ENCODE measurements at places on chromosomes 7 and 10.

- DNase-seq = no peak
Measured at GRCh38 chr7:92714767-92715166, 121.6 kb downstream of the CDK6 start.

GRCh38 chr10:75468612-75469005 is 37.2 kb downstream of the LRMDA start:
- no peak for DNase-seq

DNA sequence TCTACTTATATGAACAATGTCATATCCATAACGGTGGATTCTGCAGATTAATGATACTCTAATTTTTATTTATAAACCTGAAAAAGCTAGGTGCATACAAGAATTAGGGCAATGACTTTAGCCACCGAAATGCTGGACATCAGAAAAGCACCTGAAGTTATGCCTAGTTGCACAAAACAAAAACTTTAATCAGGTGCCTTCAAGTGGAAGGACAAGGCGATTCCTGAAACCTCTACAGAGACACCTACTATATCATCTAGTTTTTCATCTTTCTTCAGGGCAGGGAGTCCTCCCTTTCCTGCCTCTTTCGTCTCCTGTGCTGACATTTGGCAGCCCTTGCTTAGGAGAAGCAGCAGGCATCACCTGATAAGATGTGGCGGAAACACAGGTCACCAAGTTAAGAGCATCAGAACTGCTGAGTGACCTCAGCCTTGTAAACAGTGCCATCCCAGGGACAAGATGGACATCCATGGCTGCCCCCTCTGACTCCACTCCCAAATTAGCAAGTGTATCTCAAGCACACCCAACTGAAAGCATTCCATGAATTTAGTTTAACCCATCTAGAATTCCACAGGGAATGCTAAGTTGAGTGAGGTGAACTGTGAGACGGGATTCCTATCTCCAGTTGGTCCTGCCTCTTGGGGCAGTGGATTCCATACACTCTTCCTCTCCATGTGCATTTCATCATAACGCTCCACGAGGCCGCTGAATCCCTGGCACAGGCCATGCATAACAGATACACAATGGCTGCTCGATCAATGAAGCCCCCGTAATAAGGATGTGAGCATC is 5.8 kb downstream of the ITPRIP start:
- DNase-seq = no peak

DNA sequence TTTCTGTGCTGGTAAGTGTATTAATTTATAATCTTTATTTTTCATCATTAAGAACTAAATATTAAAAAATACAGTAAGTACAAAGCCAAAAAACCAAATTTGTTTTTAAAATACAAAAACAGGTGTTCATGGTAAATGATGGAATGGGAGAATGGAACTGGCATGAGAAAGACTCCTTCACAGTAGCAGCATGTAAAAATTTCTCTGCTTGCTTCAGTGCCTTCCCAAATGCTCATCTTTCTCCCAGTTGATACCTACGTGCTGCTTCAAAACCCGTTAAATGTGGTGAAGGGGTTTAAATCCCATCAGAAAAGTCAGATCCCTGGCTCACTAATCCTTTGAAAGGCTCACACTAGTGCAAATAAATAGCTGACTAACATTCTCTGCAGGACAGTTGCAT is 4.2 kb downstream of the RNF133 start:
- no peak for DNase-seq

- no peak for DNase-seq
Measured at GRCh38 chr7:42233695-42234331, 3.2 kb downstream of the GLI3 start.

DNA sequence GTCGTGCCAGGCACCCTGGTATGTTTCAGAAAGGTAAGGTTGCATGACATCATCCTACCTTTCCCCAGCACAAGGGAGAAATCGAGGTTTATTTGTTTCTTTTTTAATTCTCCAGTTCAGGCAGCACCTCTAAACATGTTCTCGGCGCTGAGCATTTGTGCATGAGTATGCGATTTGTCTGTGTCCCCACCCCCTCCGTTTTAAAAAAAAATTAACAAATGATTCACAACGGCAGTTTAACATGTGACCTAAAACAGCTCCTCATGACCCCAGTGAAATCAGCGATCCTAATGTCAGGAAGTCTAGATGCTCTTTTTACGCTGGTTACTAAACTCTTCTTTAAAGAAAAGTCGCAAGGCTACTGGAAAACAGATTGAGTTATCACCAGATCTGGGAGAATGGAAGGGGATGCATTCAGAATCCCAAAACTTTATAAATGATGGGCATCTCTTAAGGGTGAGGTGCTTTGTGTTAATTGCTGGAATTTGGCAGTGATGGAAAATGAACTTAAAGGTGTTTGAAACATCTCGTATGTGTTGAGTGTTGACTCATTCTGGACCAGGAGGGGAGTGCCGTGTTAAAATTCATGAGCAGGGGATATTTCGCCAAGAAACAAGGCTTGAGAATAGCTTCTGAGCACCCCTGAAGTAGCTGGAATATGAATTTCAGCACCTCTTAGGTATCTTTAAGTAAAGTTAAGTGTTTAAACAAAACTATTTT is 106.8 kb upstream of the PDCD4 start:
- DNase-seq = no peak

GRCh38 chr10:51097546-51097945 is 23.3 kb downstream of the PRKG1 start:
- no peak for DNase-seq

- no peak for DNase-seq
Measured at GRCh38 chr10:119209035-119209735, 1.8 kb downstream of the GRK5 start.

DNA sequence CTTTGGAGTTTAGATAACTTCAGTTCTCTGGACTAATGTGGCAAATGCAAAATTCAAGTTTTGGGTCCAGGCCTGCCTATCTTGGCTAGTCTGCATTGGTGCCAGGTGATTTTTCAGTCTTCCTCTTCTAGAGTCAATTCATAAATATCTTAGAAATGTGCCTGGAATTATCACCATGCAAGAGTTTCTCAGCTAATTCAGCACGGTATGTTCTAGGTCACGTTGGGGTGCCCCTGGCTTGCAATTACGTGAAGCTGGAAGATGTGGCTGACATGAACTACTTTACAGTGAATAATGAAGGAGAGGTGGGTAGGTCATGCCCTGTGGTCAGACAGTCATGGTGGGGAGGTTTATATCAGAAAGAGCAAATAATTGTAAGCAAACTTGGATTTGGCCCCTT is 25.0 kb downstream of the ZDHHC6 start:
- no peak for DNase-seq

GRCh38 chr7:101397243-101397642 is 34.6 kb downstream of the COL26A1 start:
- DNase-seq = no peak

All from thoracic aorta (tissue), 2 donors.